Left renal cortex interstitium (tissue), 4 donors: ENCODE measurements at places on chromosomes 5 and 9.

GRCh38 chr9:16192403-16193017 lies 639.7 kb downstream of the CCDC171 start:
- DNase-seq: no peak

- no peak for DNase-seq
Observed at GRCh38 chr9:25472681-25473080, 205.6 kb downstream of the TUSC1 start.

GRCh38 chr9:1554081-1555035 lies 460.8 kb upstream of the SMARCA2 start:
- DNase-seq: no peak

DNA sequence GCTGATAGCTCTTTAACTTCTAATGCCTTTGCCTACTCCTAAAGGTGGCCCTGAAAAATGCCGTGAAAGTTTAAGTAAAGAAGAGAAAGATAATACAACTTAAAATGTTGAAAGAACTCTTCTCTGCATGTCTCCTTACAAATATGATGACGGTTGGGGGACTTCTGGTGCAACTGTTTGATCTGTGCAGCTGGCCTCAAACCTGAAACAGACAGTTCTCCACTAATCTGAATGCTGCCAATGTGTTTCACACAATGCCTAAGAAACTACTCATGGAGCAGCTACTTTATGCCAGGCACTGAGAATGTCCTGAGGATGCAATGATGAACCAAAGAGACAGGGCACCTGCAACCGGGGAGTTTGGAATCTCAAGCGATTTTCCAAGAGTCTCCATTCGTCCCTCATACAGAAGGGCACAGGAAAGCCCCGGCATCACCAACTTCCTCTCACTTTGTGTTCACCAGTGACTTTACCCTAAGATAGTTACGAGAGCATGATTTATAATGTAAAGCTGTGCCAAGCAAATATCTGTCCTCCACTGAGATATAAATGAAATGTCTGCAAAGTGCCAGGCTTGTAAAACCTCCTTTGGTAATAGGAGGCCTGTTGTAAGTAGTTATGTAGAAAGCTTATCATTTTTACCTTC lies 455.4 kb downstream of the SEMA5A start:
- DNase-seq: no peak

GRCh38 chr9:673264-673965 lies 168.1 kb upstream of the DMRT1 start:
- no peak for DNase-seq

DNA sequence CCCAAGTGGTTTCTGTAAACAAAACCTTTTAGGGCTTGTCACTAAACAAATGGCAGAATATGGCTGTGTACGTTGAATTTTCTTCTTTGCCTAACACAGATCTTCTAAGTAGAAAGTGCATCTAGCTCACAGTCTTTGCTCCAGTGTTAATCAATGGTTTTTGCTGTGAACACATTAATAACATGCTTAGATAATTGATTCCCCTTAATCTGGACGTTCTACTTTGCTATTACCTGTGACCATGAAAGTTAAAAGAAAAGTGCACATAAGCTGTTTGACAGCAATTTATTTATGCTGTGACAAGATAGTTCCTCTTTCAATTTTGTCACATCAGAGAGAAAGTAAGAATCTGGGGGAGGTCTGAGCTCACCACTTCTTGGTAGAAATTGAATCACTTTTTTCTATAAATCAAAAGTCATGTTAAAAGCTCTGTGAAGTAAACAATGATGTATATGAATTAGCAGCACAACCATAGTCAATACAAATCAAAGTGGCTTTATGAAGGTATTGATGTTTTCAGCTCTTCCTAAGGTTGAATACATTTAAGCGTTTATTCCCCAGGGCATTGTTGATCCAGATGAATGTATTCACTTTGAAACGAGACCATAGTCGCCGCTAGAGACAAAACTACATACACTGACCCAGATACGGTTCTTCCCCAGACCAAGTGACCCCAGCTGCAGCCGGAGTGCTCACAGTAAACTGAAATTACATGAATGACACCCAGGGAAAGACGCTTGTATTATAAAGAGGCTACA lies 174.6 kb upstream of the ZNF608 start:
- no peak for DNase-seq

GRCh38 chr5:171965745-171966144 lies 40.7 kb downstream of the FBXW11 start:
- no peak for DNase-seq

DNA sequence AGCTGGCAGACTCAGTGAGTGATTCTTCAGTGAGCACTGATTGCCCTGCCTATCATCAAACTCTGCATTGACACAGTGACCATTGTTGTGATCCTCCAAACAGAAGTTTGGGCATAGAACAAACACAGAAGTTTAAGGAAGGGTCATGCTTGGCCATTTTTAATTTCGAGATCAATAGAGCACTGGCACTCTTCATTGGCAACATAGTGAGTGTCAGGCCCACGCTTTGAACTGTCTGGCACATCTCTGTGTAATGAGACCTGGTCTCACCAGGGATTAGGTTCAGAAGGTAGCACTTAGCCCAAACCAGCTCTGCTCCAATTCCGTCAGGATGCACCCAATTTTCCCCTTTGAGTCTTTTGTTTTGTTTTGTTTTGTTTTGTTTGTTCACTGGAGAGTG lies 127.1 kb upstream of the MOCS2 start:
- DNase-seq: no peak

GRCh38 chr9:92055624-92056023 lies 59.6 kb downstream of the SPTLC1 start:
- no peak for DNase-seq

DNA sequence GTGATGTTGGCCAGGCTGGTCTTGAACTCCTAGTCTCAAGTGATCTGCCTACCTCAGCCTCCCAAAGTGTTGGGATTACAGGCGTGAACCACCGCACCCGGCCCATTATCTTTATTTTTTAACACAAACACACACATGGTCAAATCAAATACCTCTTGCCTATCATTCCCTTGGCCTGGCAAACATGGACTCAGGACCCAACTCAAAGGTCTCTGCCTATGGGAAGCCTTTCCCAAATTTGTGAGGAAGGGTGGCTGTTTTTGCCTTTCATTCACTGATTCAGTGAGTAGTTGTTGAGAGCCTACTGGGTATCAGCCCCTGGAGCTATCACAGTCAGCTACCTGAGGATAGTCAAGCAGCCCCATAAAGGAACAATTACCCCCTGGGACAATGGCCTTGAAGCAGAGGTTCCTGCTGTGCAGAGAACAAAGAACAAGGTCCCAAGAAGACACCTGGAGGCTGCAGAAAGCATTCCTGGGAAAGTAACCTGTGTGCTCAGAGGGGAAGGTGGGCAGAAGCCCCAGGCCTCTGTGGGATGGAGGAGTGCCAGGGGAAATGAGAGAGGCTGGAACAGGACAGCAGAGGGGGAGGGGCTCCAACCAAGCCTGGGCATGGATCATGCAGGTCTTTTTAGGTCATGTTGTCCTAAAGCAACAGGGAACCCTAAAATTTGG lies 126.4 kb downstream of the CRB2 start:
- no peak for DNase-seq

GRCh38 chr5:41416336-41416735 lies 94.1 kb downstream of the PLCXD3 start:
- no peak for DNase-seq

- DNase-seq: no peak
Observed at GRCh38 chr5:141846031-141846430, 32.2 kb downstream of the PCDH1 start.
